ENCODE measurements at places on chromosomes 4 and X.

- DNase-seq, result no peak
Measured at GRCh38 chr4:167233685-167234315, 494 bp downstream of the SPOCK3 start.

DNA sequence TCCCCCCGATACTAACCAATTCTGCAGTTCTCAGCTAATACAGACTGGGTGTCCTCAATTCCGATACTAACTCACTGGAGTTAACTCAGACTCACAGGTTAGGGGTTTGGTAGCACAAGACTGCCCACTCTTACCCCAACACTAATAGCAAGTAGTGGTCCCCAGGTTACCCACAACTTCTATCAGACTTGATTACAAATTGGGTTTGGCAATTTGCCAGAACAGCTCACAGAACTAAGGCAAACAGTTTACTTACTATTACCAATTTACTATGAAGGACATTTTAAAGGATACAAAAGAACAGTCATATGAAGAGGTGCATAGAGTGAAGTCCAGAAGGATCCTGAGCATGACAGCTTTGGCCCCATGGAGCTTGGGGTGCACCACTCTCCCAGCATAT is 201.8 kb upstream of the VCX start:
- no peak for DNase-seq

- peak; percentile 57 for DNase-seq
Measured at GRCh38 chr4:140152751-140153418, 1.1 kb downstream of the MAML3 start.

GRCh38 chrX:71622032-71622575 is 3.8 kb upstream of the CXCR3 start:
- no peak for DNase-seq

DNA sequence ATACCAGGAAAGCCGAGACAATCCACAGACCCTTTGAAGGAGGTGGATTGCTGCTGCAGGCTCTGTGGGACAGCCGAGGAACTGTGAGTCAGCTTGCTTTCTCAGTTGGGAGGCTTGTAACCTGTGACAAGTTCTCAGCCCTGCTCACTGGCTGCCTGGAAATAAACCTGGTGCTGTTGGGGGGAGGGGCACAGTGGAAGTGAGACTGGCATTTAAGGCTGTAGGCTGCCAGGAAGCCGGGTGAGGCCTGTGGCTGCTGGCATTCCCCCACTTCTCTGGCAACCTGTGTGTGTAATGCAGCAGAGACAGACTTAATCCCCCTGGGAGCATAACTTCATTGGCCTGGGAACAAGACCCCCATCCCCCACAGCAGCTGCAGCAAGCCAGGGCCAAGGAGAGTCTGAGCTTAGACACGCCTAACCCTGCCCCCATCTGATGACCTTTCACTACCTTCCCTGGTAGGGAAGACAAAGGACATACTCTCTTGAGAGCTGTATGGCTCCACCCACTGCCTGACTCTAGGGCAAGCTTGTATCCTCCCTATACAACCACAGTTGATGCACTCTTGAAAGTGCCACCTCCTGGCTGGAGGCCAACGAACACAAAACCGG is 64.1 kb downstream of the ALPK1 start:
- DNase-seq, result no peak

GRCh38 chrX:102599084-102599950 is at the start of gene ARMCX5:
Gene ARMCX5 (plus strand): TSS chrX:102599515. CDS start chrX:102602142, 2,627 bp downstream.
- peak; percentile 71 for DNase-seq

DNA sequence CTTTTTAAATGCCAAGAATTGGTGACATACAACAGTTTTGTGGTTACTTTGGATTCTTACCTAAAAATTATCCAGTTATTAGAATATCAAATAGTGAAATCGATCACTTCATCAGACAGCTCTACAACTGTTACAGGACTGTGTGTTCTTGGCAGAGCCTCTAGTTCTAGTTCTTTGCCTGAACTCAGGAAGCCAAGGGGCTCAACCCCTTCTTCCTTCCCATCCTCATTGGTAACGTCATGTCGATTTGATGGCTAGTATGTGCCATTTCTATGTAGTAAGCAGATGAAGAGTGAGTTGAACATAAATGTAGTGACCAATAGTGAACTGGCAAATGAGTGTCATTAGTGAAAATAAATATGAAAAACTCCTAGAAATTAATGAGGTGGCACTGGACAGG is 59.4 kb upstream of the LIMCH1 start:
- DNase-seq, result no peak

GRCh38 chrX:115679460-115679859 is 118.5 kb downstream of the PLS3 start:
- no peak for DNase-seq

GRCh38 chr4:88411491-88412096 is 32.9 kb downstream of the HERC6 start:
- DNase-seq, result no peak

- no peak for DNase-seq
Measured at GRCh38 chrX:124984140-124984813, 335.4 kb upstream of the TEX13C start.

GRCh38 chr4:128600996-128601871 is 208.3 kb upstream of the JADE1 start:
- no peak for DNase-seq

- DNase-seq, result no peak
Measured at GRCh38 chr4:5711479-5712184, 631 bp downstream of the EVC start.

DNA sequence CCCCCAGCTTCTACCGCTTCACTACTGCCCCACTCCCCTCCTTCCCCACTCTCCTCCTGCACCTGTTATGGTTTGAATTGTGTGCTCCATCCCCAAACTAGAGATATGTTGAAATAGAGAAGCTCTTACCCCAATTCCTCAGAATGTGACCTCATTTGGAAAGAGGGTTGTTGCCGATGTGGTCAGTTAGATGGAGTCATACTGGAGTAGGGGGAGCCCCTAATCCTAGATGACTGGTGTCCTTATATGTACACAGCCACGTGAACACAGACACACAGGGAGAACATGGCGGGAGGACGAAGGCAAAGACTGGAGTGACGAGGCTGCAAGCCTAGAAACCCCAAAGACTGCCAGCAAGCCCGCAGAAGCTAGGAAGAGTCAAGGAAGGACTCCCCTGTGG is 84.3 kb downstream of the FHDC1 start:
- DNase-seq, result no peak

All from activated naive CD4-positive, alpha-beta T cell treated with anti-CD3 and anti-CD28 coated beads, Interleukin-2, amount 50 U/mL, for 16 hours (primary cell).